ENCODE measurements at places on chromosomes 7 and 10.

- DNase-seq = no peak
These were observed 493.1 kb downstream of the XPNPEP1 start for GRCh38 chr10:109430043-109430760.

GRCh38 chr7:50416527-50417182 is 33.5 kb downstream of the FIGNL1 start:
- DNase-seq = peak; percentile 82

DNA sequence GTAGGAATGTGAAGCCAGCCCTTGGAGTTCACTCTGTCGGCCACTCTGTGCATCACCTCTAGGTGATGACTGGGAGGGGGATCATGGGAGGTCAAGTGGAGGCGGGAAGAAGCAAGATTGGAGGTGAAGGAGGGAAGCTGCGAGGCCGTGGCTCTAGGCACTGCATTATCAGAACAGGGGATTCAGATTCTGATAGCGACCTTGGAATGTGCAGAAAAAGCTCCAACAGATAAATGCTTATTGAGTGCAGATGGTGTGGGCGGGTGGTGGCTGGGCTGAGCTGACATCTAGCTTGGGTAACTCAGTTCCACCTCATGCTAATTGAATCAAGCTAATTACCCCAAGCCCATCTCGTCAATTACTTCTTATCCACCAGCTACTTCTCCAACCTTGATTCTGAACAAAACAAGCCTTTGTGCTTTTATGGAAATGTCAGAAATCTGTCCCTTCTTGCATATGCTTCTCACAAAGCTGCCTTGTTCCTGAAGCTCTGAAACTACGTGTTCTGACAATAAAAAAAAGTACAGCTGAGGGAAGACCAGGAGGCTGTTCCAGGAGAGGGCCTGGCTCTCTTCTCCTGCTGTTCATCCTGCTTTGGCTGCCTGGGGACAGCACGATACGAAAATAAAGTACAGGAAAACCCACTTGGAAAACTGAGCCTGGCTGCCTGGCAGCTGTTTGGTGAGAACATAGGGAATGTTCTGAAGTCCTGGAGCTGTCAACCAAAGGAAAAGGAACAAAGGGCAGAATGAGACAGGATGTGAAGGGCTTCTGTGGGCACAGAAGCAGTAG is 27.5 kb downstream of the STRA8 start:
- no peak for DNase-seq

DNA sequence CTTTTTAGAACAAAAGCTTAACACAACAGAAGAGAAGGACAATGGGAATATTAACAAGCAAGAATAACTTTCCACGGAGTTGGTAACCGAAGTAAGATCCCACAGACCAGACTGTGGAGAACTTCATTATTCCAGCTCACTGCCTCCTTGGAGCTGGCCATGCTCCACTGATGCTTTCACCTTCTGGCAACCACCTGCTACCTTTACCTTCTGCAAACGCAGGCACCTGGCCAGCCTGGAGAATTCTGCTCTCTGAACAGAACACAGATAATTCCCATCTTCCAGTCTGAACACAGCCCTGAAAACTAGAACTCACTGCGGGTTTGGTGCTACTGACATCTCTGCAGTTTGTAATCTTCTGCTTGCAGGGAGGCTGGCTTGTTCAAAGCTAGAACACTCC is 66.5 kb downstream of the JAZF1 start:
- no peak for DNase-seq

- DNase-seq = no peak
These were observed 2.0 kb upstream of the ARPC1B start for GRCh38 chr7:99372275-99373090.

GRCh38 chr7:101943306-101943705 is 125.9 kb downstream of the CUX1 start:
- no peak for DNase-seq

- no peak for DNase-seq
These were observed 4.1 kb upstream of the SLC18A3 start for GRCh38 chr10:49605939-49606509.

GRCh38 chr10:122845783-122846332 is at the start of gene CUZD1:
Gene CUZD1, minus strand, starts transcription at chr10:122845857. Its CDS starts 14 bp downstream, at chr10:122845843.
- no peak for DNase-seq

GRCh38 chr7:34184466-34184865 is 279.1 kb downstream of the BMPER start:
- DNase-seq = no peak

- no peak for DNase-seq
These were observed 10.8 kb upstream of the GATA3 start for GRCh38 chr10:8043569-8044306.

GRCh38 chr7:1638215-1638661 is 31.8 kb upstream of the ELFN1 start:
- no peak for DNase-seq

DNA sequence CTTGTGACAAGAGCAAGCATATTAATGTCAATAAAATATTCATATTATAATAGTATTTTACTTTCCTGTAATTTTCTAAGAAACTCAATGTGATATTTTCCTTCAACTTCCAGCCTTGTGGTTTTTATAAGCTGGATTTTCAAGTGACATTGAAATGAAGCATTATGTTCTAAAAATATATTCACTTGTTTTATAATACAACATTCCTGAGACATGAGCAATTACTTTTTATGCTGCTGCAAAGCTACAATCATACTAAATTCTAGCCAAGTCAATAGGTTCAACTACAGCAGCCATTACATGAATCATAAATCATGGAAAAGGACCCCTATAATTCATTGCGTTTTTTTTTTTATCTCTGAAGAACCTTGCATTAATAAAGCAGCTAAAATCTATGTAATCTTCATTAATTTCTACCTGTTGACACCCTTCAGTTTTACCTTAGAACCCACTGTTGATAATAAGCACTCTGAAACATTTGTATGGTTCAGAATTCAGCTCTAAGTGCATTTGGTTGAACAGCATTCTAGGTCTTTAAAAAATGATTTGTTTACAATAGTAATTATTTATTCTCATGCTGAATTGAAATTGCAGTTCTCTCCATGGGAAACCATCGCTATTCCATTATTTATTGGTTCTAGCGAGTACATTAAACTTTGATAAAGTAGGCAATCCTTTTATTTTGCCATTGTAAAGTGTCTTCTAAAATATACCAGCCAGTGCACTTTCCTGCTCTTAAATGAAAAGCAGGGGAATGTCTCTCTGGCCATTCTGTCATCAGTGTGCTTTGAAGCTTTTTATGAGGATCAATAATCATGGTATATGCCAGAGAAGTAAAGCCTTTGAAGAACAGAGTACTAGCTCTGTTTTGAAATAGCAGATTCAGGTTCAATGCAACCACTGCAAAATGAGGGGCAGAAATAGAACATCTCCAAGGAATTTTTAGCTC is 132.6 kb downstream of the GNAT3 start:
- no peak for DNase-seq

DNA sequence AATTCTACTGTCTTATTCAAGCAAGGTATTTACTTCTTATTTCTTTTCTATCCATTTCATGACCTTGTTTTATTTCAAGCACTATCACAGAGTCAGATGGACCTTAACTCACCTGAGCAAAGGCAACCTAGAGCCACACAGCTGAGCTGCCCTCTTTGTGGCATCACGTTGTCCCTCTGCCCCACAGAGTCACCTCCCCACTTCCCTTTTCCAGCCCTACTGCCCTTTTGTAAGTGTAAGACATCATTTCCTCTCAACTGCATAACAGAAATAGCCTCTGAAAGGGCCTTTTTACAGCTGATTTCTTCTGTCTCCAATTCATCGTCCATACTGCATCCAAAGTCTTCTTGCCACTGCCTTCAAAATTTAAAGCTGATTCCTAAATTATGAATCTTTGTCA is 946.0 kb downstream of the NRG3 start:
- peak; percentile 14 for DNase-seq

- DNase-seq = no peak
These were observed 128.9 kb downstream of the NRCAM start for GRCh38 chr7:108327353-108327752.

- DNase-seq = no peak
These were observed 27.7 kb upstream of the OSBPL3 start for GRCh38 chr7:25007668-25008067.

DNA sequence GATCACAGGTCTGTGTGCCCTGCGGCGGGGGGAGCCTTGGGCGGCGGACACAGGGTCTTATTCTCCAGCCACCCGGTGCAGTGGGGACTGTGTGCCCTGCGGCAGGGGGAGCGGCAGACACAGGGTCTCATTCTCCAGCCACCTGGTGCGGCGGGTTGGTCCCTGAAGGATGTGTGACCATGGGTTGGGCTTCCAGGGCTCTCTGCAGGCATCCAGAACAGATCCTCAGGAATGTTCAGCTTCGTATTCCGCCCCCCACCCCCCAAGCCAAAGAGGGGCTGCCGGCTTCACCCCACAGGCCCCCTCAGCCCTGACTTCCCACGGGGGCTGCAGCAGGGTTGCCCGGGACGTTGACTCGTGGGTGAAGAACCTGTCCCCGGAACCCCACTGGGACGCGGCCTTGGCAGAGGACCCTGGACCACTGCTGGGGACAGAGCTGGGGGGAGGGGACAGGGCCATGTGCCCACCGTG is 154.5 kb upstream of the PPP2R2D start:
- no peak for DNase-seq

GRCh38 chr10:128473911-128474310 is 347.7 kb upstream of the MKI67 start:
- DNase-seq = no peak

GRCh38 chr7:36227223-36227622 is 74.2 kb downstream of the EEPD1 start:
- DNase-seq = no peak

DNA sequence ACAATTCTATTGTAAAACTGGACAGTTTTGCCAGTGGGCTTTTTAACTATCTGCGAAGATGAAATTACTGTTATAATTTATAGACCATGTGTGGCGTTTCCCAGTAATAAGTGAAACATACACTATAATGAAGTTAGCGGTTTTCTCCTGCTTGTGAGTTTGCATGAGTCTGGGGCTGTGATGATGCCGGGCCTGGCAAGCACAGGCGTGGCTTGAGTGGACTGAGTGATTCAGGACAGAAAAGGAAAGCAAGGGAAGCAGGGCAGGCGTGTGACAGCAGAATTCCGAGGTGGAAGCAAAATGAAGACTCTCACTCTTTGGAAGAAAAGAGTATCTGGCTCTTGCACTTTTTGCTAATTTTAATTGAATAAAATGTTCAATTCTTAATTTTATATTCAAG is 90.5 kb downstream of the CUL1 start:
- DNase-seq = no peak

DNA sequence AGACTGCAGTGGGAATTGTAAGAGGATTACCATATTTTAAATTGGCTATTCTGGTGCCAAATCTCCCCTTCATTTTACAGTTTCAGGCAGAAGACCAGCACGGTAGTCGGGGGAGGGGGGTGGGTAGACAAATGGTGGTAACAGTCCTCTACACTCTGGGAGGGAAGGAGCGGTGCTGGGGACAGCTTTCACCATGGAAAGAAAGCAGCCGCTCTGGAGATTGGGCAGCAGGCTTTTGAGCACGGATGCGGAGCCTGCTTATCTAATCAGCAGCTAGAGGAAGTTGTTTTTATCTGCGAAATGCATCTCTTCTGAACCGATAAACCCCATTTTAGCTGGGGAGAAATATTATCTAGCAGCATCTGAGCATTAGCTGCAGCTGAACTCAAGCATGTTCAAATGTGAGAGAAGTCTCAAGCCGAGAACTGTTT is 28.7 kb downstream of the IKZF1 start:
- peak; percentile 80 for DNase-seq

GRCh38 chr7:48168159-48168558 is 3.1 kb upstream of the ABCA13 start:
- no peak for DNase-seq

- DNase-seq = no peak
These were observed 151.6 kb upstream of the CACNA2D1 start for GRCh38 chr7:82595176-82595575.

DNA sequence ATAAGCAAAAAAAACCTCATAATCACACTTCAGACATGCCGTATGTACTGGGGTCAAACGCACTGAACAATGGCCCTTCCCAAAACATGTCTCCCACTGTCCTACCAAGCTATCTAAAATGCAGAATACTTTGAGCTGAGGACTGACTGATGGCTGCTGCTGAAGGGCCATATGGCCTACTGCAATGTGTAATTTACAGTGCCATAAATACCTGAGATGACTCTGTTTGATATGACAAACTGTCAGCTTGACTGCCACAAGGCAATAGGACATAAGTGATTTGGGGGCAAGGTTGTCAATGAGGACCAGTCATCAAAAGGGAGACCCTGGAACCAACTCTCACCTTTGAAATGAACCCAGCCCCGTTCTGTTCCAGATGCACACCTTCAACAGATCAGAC is 187.4 kb upstream of the FRMD4A start:
- no peak for DNase-seq

DNA sequence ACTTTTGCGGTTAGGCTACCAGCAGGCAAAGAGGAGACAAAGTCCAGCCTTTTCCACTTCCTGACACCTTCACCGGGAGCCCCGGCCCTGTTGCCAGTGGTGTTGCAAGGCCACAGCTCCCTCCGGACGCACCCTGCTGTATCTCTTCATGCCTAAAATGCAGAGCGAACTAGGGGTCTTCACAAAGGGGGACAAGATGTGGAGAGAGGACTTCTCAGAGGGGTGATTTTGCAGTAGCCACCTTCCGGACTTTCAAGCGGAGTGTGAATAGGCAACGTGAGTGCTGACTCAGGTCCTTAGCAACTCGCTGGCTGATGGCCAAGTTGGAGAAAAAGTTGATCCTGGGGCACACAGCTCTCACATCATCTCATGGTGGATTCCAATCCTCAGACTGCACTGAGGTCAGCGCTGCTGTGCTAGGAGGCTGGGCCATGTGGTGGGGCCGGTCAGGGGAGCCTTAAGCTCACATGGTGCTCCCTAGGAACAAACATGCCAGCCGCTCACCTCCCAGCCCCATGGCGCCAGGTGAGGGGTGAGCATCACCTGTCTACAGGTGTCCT is 166.3 kb downstream of the LCOR start:
- no peak for DNase-seq

GRCh38 chr10:3154666-3155065 is 17.9 kb downstream of the PITRM1 start:
- DNase-seq = no peak

- DNase-seq = no peak
These were observed 12.8 kb downstream of the NRAP start for GRCh38 chr10:113651021-113651420.

- peak; percentile 81 for DNase-seq
These were observed at the start of gene WDFY4 for GRCh38 chr10:48684792-48685623. Gene WDFY4, plus strand, starts transcription at chr10:48684873. Its CDS starts 24,860 bp downstream, at chr10:48709733.

DNA sequence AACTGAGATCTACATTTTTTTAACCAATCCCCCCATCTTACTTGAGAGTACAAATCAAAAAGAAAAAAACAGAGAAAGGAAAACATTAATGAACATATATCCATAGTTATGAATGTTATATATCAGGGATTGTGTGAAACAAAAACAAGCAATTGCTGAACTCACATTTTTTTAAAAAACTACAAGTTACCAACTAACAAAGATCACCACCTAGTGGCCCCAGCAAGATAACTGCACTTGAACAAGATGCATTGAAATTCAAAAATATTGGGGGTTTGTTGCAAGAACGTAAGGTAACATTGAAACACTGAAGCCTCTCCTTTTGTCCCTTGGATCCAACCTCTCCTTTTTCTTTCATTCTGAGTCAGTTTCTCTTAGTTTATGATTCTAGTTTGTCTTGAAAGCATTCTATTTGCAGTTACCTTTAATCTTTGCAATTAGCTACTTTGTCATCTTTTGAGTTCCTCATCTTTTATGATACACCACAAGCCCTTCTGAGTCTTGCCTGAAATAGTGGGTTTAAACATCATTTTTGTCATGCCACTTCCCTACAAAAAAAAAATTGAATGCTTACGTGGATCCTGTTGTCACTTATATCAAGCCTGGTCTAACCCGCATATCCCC is 87.3 kb upstream of the TES start:
- no peak for DNase-seq

All from HL-60 (cell line).